ENCODE measurements at places on chromosomes 6 and 20. TPM values are rescaled to one million over a fixed set of nuclear protein-coding genes. Genes with fewer than 3 reads are reported as not detected.

- DNase-seq = no peak
Measured at GRCh38 chr6:16947375-16948015, 154.4 kb upstream of the STMND1 start.

DNA sequence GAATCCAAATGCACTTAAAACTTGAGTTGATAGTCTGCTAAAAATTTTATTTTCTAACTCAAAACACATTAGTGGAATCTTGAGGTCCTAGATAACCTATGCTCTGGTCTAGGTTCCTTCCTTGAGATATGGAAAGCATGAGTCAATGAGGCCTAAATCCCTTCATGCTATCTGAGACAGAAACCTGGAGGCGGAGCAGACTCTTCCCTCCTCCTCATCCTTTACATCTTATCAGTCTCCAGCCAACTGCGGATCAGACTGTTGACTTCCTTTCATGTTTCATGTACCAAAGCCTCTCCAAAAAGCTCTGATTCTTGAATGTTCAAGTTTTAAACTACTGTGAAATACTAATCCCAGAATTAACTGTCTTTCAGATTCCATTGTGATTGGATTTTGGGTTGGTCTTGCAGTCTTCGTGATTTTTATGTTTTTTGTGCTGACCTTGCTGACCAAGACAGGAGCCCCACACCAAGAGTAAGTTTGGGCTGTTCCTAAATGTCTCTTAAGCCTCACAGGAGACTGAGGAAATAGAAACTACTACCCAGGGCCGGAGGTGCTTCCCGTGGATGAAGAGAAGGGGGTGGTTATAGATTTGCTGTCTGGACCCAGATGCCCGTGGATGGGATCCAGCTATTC is 29.1 kb downstream of the MRAP2 start:
- peak; percentile 39 for DNase-seq

- no peak for DNase-seq
Measured at GRCh38 chr6:131277591-131277990, 142.3 kb downstream of the AKAP7 start.

Gene SLC22A16
- total RNA-seq = not detected

GRCh38 chr20:32031007-32031958 is 20.8 kb upstream of the HCK start:
- DNase-seq = peak; percentile 99

Gene SLC26A8
- total RNA-seq = 0.03 TPM

Gene PRKN
- 0.26 TPM for total RNA-seq

DNA sequence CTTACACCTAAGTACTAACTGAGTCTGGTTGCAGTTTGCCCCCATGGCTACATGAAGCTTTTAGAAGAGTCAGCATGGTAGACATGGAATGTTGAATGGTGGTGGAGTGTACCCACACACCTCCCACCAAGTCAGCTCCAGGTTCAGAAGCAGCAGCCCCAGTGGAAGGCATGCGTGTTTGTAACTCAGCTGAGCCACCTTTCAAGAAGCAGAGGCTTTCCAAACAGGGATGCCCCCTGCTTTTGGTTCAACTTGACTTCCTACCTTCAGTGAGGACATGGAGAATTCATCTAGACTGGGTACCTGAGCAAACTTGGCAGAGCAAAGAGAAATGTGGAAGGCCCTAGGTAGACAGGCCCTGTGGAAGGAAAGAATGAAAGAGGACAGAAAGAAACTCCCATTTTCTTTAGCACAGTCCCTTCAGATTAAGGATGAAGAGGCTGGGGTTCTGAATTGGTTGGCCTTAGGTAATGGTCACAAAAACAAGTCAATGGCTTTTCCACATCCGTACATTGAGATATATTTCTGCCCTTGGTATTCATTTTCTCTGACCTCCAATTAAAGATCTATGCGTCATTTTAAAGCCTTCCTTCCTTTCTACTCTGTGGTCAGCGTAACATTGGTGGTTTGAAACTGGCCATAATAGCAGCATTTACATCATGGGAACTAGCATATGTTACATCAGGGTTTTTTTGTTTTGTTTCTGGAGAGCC is 53.2 kb downstream of the HFE start:
- no peak for DNase-seq

DNA sequence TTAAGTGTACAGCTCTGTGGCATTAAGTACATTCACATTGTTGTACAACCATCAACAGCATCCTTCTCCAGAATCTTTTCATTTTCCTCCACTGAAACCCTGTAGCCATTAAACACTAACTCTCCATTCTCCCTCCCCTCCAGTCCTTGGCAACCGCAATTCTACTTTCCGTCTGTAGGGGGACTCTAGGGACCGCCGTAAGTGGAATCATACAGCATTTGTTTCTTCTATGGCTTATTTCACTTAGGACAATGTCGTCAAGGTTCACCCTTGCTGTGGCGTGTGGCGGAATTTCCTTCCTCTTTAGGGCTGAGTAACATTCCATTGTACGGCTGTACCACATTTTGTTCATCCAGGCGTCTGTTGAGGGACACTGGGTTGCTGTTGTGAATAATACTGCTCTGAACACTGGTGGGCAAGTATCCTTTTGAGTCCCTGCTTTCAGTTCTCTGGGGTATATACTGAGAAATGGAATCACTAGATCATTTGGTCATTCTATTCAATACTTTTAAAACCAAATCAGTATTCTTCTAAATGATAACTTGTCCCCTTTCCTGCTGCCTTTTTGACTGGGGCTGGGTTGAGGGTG is 50.7 kb downstream of the PPP1R3G start:
- DNase-seq = peak; percentile 67

DNA sequence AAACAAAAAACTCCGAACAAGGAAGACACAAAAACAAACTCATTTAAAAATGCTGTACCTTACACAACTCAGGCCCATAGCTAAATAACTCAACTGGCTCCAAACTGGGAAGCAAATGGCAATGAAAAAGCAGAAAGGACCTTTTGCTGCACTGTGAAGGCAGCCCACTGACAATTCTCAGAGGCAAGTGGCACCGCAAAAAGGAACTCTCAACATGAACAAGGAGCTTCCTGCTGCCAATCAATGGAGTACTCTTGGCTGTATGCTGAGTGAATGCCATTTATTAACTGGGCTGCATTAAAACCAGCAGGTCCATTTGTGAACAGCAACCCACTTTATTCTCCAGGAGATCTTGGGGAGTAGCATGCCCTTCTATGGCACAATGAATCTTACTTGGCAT is 209.9 kb downstream of the PTPRK start:
- DNase-seq = no peak

GRCh38 chr6:3438190-3439167 is 18.4 kb downstream of the SLC22A23 start:
- no peak for DNase-seq

GRCh38 chr6:96651816-96652215 is 88.9 kb downstream of the FHL5 start:
- no peak for DNase-seq

DNA sequence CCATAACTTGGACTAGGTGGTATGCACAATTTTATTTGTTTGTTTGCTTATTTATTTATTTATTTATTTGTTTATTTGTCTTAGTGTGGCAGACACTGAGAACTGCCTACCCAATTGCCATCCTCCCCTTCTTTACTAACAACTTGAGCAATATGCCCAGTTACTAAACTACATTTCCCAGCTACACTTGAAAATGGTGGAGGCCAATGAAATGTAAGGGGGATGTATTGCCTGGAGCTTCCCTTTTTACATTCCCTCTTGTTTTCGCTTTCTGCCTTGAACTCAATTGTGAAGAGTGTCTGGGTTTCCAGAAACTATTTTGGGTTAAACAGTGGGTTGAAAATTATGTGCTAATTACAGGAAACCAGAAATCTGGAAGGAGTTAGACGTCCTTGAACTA is 152.7 kb upstream of the FKBP1C start:
- DNase-seq = peak; percentile 24

DNA sequence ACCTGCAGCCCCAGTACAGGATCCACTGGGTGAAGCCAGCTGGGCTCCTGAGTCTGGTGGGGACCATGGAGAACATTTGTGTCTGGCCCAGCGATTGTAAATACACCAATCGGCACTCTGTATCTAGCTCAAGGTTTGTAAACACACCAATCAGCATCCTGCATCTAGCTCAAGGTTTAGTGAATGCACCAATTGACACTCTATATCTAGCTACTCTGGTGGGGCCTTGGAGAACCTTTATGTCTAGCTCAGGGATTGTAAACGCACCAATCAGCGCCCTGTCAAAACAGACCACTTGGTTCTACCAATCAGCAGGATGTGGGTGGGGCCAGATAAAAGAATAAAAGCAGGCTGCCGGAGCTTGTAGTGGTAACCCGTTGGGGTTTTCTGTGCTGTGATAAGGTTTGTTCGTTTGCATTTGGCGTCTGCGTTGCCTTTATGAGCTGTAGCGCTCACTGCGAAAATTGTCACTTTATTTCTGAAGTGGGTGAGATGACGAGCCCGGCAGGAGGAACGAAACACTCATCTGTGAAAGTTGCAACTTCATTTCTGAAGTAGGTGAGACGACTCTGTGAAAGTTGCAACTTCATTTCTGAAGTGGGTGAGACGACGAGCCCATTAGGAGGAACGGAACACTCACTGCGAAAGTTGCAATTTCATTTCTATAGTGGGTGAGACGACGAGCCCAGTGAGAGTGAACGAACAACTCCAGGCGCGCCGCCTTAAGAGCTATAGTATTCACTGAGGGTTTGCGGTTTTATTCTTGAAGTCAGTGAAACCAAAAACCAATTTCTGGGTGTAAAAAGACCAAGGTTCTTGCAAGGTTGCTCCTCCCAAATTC is 31.1 kb downstream of the SERPINB6 start:
- peak; percentile 12 for DNase-seq

GRCh38 chr20:39986173-39986904 is 702.7 kb downstream of the MAFB start:
- DNase-seq = peak; percentile 9

DNA sequence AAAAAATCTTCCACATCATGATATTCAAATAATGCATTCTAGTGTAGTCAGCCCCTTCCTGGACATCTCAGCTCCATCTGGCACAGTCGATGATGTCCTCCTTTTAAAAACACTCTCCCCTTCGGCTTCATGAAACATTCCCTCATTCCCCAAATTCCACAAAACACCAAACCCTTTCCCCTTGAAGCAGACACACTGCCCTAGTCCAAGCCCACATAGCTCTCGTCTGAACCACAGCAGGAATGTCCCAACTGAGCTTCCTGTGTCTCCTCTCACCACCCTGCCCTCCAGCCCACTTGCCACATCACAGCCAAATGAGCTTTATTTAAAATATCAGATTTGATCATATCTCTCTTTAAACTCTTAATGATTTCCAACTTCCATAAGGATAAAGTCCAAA is 106.4 kb upstream of the CARMIL1 start:
- DNase-seq = no peak

GRCh38 chr6:161058741-161059140 is 67.2 kb downstream of the MAP3K4 start:
- no peak for DNase-seq

Gene PAK5
- 0.22 TPM for total RNA-seq

Gene TREM2
- total RNA-seq = not detected

DNA sequence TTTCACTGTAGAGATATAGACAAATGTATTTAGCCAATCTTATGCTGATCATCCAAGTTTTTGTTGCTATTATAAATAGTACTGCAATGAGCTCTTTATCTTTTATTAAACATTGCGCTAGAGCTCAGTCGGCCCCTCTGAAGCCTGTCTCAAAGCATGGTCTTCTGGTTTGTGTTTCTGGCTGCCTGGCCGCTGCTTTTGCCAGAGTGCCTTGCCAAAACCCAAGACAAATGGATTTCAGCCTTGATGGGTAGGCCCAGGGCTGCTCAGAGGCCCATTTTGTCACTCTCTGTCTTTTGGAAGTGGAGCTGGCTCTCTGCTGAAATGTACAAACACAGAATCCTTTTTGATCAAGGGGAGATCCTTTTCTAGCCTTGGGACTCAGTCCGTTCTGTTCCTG is 102.9 kb upstream of the KCNG1 start:
- no peak for DNase-seq

DNA sequence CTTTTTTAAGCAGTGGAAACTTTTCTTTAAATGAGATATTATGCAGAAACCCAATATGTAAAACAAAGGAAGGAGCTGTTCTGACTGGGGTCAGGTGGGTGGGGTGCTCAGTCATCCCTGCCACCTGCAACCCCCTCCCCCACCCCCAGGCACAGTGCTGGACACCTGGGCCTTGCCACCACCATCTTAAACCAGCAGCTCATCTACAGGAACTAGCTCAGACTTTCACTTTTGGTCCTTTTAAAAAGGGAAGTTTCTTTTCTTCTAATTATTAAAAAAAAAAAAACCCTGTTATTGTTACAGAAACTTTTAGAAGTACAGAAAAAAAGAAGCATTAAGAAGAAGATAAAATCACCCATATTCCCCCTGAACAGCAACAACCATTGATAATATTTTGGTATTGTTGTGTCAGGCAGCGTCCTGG is 37.1 kb downstream of the PPP1R16B start:
- DNase-seq = no peak
